Stimulated activated CD4-positive, alpha-beta T cell treated with anti-CD3 and anti-CD28 coated beads, TNF-alpha, amount 100 ng/mL, for 1 hour (primary cell): ENCODE measurements at places on chromosomes 1 and 21.

- DNase-seq = no peak
These were observed 14.5 kb downstream of the RBBP5 start for GRCh38 chr1:205107327-205107726.

GRCh38 chr1:14228677-14229076, 369.8 kb upstream of the KAZN start:
- DNase-seq = no peak

DNA sequence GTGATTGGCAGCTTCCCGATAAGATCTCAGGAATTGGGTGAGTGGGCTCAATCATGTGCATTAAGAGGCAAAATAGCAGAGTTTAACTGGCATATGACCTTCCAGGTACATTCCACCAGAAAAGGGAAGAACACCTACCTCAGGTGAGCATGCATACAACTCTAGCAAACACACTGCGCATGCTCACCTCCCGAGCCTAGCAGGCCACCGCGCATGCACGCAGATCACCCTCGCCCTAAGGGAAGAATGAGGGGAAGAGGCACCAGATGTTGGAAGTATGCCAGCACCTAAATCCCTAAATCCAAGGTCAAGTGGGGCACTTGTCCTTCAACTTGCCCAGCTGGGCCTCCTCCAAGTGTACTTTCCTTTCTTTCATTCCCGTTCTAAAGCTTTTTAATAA, 23.6 kb upstream of the CBR3 start:
- DNase-seq = no peak

- no peak for DNase-seq
These were observed 167.6 kb downstream of the SEC16B start for GRCh38 chr1:177802304-177802703.

- DNase-seq = no peak
These were observed 41.0 kb upstream of the JUN start for GRCh38 chr1:58824753-58825389.

- DNase-seq = no peak
These were observed 18.4 kb upstream of the RCAN3 start for GRCh38 chr1:24484199-24484598.

DNA sequence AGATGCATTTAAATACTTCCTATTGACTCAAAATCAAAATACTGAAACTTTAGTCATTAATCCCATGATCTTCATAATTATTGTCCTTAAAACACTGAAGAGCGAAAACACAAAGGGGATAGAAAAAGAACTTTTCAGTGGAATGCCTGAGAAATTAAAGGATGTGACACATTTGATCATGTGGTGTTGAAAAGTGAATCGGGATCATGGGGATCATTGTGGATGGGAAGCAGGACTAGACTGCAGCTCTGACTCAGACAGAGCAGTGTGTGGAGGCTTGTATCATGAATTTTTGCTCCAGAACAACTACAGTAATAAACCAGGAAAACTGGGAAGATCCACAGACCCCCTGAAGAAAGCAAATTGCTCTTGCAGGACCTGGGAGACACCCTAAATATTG, 161.1 kb upstream of the CXADR start:
- no peak for DNase-seq
